ENCODE measurements at places on chromosomes 1 and 21. TPM values are rescaled to one million over a fixed set of nuclear protein-coding genes. Genes with fewer than 3 reads are reported as not detected.

DNA sequence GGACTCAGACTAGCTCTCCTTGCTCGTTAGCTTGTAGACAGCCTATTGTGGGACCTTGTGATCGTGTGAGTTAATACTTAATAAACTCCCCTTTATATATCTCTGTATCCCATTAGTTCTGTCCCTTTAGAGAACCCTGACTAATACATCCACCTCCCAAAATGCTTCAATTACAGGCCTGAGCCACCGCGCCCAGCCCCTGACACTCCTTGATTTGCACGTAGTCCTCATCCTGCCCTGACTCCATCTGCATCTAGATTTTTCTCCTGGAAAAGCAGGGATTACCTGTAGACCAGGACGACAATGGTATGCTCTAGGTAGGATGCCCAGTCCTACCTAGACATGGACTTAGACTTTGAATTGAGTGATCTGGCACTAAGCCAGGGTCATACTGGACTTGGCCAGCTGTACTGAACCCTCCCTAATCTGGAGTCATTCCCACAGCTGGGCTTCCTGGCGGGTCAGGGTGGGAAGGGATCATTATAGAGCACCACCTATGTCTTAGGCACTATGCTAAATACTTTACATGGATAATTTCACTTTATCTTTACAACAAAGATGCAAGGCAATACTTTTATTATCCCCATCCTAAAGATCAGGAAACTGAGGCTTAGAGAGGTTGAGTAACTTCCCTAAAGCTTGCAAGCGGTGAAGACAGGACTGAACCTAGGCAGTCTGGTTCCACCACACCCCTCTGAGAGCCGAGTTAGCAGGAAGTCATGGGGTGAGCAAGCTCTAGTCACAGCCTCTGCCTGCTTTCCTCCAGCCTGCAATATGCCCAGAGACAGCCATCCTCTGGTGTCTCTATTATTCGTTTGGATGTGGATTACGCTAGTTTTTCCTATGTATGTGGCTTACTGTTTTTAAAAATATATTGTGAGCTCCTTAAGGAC, 89.4 kb downstream of the DTL start:
- peak; percentile 59 for DNase-seq

Gene KCNJ9
- total RNA-seq = not detected

Gene PRELP
- 5.5 TPM for total RNA-seq

- DNase-seq = no peak
These were observed 38.8 kb upstream of the PLA2G5 start for GRCh38 chr1:20031161-20031560.

DNA sequence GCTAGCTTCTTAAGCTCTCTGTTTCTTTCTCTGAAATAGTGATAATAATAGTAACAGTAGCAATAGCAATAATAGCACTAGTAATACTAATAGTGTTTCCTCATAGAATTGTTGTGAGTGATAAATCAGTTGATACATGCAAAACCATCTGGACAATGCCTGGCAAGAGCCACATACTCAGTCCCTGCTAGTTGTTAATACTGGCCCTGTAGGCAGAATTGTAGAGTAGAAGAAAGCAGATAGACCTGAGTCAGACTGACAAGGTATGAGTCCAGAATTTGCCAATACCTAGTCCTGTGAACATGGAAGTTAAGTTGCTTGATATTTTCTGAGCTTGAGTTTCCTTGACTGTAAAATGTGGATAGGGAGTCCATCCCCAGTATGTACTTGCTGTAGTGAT, 171.9 kb downstream of the C1orf21 start:
- no peak for DNase-seq

- DNase-seq = no peak
These were observed 165.7 kb downstream of the RHOU start for GRCh38 chr1:228900886-228901392.

DNA sequence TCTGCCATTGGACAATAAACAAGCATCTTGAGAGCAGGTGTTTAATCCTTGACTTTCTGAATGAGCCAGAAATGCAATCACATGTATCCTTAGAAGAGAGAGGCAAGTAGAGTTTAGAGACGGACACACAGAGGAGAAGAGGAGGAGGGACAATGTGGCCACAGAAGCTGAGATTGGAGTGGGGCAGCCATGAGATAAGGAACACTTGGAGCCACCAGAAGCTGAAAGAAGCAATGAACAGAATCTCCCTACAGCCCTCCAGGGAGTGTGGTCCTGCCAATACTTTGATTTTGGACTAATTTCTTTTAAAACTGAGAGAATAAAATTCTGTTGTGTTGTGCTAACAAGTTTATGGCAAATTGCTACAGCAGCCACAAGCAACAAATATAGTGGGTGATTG, 141.0 kb downstream of the ATP6V1G3 start:
- DNase-seq = no peak

DNA sequence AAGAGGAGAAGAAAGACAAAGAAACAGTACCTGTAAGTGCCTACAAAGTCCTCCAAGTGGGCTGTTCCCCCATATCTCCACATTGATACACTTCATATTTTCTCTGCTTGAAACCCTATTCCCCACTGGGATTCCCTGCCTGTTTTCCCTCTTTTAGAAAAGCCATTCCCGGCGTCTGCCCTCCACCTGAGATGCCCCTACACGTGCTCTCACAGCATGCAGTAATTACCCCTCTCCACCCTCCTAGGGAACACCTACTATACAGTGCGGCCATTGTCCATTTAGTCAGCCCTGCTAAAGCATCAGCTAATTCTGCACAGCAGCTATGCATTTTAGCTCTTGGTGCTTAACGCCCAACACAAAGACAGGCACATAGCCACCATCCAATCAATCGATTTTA, 135.7 kb upstream of the TIAM1 start:
- no peak for DNase-seq

Gene RBM15
- 24.1 TPM for total RNA-seq

GRCh38 chr1:31768407-31768907, 4.3 kb upstream of the ADGRB2 start:
- no peak for DNase-seq

Gene PAX7
- not detected for total RNA-seq

- no peak for DNase-seq
These were observed 36.0 kb downstream of the PTPRU start for GRCh38 chr1:29272147-29272907.

DNA sequence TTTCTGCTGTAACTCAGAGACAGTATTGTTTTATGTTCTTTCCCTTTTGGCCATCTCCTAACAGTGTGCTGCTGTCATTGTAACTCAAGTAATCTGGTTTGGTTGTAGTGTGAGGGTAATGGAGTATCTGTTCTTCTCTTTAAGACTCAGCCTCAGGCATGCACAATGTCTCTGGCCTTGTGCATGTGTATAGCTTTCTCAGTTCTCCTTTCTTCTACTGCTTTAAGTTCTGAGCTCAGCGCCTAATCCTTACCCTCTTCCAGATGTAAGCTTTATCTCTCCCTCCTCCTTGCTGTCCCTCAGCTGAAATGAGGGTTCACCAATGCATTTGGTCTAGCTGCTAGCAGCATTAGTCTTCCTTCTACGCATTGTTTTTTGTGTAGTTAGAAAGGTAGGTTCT, 1420.4 kb upstream of the PRMT6 start:
- DNase-seq = no peak

Gene GNG4
- 2.9 TPM for total RNA-seq

DNA sequence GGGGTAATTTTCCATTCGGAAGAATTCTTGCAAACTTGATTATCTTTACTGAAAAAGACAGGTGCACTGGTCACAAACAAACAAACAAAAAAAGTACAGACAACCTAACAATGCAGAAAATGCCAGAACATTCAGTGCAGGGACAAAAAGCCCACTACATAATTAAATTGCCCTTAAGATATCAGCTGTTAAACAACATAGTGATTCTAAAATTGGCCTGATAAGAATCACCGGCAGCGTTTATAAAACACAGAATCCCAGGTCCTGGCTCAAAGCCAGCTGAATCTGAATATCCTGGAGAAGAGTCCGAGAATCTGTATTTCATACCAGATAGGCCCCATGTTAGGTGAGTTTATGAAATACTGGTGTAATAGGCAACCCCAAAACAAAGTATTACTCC, 6.1 kb downstream of the PLPP3 start:
- no peak for DNase-seq

DNA sequence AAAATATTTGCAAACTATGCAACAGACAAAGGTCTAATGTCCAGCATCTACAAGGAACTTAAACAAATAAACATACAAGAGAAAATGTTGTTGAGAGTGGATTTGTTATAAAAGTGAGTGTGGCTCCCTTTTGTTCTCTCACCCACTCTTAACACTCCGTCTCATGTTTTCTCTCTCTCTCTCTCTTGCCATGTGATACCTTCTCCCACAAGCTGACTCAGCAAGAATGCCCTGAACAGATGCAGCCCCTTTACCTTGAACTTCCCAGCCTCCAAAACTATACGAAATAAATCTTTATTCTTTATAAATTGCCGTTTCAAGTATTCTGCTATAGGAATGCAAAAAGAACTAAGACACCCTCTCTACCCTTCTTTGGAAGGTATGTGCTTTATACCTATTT, 234.1 kb downstream of the ADGRL2 start:
- DNase-seq = no peak

Gene PLA2G2D
- 0.22 TPM for total RNA-seq

DNA sequence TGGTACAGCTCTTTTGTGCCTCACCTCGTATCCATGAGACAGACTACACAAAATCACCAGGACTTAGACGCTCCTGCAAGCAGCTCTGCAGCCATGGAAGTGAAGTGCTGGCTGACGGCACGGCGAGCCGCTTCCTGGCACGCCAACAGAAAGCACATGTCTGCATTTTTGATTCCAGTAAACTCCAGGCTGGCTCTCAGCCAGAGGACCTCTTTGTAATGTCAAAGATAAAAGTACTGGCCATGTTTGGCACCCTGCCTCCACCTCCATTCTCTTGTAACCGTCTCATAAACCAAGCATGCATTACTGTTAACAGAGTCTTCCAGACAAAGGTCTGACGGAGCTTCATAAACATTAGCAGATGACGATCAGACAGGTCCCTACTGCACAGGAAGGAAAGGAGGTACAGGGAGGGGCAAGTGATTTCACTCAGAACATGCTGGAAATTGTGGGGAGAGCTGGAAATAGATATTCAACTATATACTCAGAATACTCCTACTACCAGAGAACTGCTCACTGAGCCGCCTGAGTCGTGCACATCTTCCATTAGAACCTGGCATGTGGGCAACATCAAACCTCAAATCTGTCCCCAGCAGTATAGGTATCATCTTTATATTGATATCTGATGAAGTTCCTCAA, 632.0 kb downstream of the SMYD3 start:
- DNase-seq = no peak

- no peak for DNase-seq
These were observed 8.9 kb downstream of the STUM start for GRCh38 chr1:226557424-226557823.

Gene PTCH2
- total RNA-seq = 0.39 TPM

GRCh38 chr21:46424039-46424591, 34.6 kb upstream of the DIP2A start:
- peak; percentile 50 for DNase-seq

Gene TMEM82
- 8.0 TPM for total RNA-seq

DNA sequence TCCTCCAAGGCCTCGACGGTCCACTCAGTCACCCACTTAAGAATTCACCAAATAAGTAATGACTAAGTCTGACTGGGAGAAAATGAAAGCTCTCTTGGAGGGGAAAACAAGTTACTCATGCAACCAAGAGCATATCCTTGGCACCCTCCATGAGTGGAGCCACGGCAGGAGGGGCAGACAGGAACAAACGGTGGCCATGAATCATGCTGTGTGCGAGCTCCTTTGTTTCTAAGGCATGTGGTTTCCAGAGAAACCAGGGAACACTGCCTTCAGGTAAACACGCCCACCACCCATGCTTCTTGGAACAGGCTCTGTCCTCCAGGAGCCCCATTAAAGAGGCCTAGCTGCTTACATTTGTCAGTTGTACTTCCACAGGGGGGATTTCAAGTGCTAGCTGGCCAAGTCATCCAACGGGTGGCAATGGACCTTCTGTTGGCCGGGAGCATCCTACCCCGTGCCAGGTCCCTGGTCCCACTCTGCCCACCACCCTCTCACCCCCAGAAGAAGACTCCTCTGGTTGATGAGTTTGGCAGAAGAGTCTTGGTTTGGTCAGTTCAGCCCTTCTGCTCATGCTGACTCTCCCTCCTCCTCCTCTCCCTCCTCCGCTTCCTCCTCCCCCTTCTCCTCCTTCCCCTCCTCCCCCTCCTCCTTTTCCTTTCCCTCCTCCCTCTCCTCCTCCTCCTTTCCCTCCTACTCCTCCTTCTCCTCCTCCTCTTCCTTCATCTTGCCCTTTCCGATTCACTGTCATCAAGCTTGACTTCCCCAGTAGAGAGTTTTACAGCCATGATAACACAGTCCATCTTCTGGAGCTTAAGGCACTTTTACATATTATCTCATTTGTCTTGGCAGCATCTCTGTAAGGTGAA, 107.6 kb downstream of the CCDC185 start:
- DNase-seq = no peak

All from mucosa of descending colon (tissue), 3 donors.